ELR (cell line): ENCODE measurements at places on chromosomes 5 and 9.

DNA sequence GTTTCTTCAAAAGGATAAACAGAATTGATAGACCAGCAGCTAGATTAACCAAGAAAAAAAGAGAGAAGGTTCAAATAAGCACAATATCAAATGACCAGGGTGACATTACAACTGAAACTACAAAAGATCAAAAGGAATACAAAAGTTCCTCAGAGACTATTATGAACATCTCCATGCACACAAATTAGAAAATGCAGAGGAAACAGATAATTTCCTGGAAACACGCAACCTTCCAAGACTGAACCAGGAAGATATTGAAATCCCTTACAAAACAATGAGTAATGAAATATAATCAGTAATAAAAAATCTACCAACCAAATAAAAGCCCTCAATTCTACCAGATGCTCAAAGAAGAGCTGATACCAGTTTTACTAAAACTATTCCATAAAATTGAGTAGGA, 252.1 kb downstream of the MCTP1 start:
- DNase-seq = no peak

DNA sequence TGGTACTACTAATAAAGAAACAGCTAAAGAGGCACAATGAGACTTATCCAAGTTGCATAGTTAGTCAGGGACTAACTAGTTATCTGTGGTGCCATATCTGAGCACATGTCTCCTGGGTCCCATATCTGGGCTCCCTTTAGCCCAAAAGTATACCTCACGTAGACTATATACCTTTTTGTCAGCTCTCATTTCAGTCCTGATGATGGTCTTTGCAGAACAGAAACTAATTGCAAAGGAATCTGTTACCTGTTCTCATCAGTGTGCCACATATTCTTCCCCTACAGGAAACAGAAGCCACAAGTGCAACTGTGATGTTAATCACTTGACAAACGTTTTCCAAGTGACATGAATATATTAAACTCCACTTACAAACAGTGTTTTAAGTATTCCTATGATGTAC, 395.2 kb downstream of the KIAA0825 start:
- DNase-seq = no peak

DNA sequence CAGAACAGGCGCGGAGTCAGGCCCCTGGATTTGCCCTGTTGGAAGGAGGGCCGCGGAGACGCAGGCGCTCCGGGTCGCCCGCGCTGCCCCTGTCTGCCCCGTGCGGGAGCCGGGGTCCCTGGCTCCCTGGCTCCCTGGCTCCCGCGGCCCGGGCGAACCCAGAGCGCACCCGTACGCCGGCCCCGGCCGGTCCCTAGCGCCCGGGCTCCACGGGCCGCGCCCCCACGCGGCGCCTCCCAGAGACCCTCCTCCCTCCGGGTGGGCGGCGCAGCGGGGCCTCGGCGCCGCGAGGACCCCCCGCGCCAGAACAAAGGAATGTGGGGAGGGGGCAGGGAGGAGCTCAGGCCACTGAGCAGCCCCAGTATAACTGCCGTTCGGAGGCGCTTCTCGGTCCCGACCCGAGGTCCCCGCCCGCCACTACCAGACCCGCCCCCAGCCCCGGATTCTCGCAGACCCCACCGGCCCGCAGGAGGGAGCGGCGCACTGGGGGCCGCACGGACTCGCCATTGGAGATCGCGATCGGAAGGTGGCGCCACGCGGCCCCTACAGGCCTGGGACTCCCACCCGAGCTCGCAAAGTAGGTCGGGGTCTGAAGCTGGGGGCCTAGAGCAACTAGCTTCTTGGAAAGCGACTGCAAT, 2.4 kb downstream of the NFIL3 start:
- DNase-seq = peak; percentile 59

- DNase-seq = peak; percentile 5
Measured at GRCh38 chr5:76403766-76404222, 709 bp downstream of the IQGAP2 start.

GRCh38 chr5:5542654-5543053, 120.2 kb downstream of the ICE1 start:
- DNase-seq = no peak

GRCh38 chr5:892394-893136, at the start of the genes BRD9 and TRIP13:
Gene BRD9, minus strand, starts transcription at chr5:892801. Its CDS starts 144 bp downstream, at chr5:892657.
Gene TRIP13, plus strand, starts transcription at chr5:892884. Its CDS starts 115 bp downstream, at chr5:892999.
- DNase-seq = peak; percentile 87

- DNase-seq = no peak
Measured at GRCh38 chr9:109893241-109893640, 113.2 kb downstream of the PALM2AKAP2 start.

- no peak for DNase-seq
Measured at GRCh38 chr9:109959679-109960078, 179.7 kb downstream of the PALM2AKAP2 start.

DNA sequence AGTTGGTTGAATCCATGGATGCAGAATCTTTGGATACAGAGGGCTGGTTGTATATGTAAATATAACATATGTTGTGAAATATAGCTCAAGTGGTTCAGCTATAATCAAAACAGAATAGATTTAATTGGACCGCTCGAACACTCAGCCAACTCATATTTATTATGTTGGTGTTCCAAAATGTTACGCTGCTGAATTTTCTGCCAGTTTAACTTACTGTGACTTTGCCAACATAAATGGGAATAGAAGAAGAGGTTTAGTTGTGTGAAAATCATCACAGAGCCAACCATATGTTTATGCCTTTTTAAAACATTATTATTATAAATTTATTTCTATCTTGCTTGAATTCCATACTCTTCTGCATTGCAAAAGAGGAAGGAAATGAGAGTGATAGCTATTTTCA, 178.2 kb upstream of the FBXL7 start:
- no peak for DNase-seq

DNA sequence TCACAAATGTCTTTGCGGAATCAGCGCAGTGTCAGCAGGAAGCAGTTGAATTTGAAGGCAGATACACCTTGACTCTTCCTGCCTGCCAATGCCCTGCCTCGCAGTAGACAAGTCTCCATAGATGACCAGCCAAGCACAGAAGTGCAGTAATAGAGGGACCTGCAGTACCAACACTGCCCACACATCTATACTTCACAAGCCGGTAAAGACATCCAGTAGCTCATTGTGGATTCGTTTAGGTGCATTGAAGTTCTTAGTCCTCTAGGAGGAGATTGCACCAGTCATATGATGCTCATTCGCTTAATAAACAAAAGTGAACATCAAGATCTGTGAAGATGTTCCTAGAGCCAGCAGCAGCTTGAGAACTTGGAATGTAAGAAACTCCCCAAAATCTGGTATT, 7.1 kb upstream of the IFNA2 start:
- peak; percentile 67 for DNase-seq

DNA sequence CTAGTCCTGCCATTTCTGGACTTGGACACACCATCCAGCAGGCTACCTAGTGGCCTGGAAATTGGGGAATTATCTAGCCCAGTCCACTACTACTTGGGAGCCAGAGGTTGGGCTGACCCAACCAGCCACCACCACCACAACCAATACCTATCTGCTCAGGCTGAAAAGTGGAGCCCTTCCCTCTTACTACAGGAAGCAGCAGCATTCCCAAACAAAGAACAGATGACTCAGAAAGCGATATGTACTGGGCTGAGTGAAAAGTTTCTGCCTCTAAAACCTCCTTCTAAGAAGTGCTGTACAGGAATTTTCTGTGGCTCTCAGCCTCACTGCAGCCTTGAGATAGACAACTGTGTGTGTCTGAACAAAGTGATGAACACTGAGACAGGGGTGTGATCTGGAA, 279.4 kb downstream of the CDH10 start:
- no peak for DNase-seq

- DNase-seq = no peak
Measured at GRCh38 chr5:163912046-163912445, 406.6 kb downstream of the MAT2B start.

DNA sequence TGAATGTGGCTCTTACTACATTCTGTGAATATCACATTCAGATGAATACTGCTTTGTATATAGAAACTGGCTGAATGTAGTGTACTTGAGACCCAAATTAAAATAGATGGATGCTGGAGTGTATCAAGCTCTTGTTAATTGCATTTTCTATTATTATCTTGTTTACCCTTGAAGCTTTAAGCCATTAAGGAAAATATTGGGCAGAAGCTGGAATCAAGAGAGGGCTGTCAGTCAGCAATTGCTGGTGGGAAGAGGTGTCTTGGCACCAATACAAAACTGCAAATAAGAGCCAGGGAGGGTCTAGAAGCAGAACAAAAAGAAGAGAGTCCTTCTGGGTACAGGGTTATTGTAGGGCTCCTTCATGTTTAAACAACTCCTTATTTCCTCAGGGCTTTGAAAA, 38.8 kb downstream of the MUSK start:
- no peak for DNase-seq

DNA sequence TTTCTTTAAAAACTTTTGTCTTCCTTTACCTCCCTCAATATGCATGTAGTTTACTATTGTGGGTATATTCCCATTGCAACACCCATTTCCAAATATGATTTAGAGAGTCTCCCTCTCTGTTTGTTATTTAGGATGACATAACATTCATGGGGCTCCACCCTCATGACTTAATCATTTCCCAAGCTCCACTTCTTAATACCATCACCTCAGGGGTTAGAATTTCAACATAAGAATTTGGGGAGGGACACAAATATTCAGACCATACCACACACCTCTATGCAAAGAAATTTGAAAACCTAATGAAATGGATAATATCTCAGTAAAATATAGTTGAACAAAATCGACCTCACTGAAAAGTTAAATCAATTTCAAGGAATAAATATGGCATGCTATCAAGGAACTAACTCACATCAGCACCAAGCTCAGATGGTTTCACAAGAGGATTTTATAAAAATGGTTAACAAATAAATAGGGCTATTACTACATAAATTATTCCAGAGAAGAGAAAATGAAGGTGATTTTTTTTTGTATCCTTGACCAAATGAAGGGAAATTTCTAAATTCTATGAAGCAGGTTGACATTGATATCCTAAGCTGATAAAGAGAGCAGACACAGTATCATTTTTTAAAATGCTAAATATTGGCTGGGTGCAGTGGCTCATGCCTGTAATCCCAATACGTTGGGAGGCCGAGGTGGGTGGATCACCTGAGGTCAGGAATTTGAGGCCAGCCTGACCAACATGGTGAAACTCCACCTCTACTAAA, 20.2 kb upstream of the UBTD2 start:
- peak; percentile 54 for DNase-seq

GRCh38 chr9:91039835-91040140, 238.2 kb downstream of the SYK start:
- no peak for DNase-seq

DNA sequence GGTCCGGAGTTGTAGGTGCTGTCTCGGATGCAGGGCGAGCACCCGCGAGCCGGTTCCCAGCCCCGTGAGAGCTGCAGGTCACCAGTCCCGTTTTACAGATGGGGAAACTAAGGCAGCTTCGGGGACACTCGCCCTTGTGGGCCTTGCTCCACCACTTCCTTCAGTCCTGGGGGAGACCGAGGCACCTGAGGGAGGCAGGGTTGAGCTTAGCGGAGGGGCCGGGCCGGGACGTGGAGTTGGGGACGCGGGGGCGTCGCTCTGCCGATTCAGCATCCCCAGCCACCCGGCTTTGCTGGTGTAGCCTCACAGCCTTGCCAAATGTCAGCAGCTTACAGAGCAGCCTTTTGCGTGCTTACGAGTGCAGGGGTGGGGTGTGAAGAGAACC, 530 bp downstream of the BBLN start:
- peak; percentile 60 for DNase-seq

GRCh38 chr5:848671-849111, 2.1 kb downstream of the ZDHHC11 start:
- DNase-seq = no peak

DNA sequence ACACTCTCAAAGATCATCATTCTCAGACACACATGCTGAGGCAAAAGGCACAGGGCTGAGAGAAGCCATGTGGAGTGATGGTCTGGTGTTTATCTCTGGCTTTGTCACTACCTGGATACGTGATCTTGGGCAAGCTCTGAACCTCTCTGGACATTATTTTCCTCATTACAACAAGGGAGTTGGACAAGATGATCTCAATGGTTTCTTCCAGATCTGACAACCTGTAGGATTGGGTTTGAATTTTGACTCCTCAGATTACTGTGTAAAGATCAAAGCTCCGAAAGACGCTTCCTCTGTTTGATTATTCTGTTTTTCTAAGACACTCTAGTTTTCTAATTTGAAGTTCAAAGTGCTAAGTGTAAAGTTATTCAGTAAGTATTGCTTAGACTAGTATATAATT, 20.0 kb downstream of the NUDT2 start:
- no peak for DNase-seq

- peak; percentile 97 for DNase-seq
Measured at GRCh38 chr5:132263548-132264261, 6.2 kb downstream of the PDLIM4 start.

DNA sequence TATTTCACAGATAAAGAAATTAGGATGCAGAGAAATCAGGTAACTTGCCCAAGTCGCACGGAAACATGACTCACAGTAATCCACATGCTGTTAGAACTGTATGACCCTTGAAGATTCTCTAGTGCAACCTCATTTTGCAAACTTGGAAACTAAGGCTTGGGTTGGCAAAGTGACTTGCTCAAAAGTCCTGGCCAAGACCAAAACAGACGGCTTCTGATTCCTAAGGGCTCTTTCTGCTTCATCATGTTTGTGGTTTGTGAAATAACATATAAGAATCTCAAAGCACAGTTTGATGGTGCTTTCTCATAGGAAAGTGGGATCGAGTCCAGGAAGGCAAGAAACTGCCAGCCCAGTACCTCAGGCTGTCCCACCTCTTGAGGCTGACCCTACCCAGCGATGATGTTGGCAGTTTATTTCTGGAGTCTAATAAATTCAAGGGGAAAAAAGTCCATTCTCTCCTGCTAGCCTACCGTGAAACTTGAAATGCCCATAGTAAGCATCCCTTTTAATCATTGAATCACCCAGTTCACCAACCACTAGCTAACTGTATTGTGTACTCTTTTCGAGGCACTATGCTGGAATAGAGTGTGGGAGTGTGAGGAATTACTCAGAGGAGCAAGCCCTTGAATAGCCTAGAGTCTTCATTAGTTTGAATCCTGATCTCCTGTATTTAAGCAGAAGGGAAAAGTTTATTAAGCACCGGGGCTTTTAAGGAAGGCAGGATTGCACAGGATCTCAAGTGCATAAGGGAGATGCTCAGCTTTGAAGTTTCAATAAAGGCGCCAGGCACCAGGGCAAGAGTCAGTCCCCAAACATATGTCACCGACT, 14.1 kb downstream of the CAPSL start:
- DNase-seq = peak; percentile 86

- DNase-seq = peak; percentile 73
Measured at GRCh38 chr5:80964491-80964890, 4.3 kb downstream of the RASGRF2 start.

- no peak for DNase-seq
Measured at GRCh38 chr5:176392526-176392925, 4.0 kb downstream of the HIGD2A start.

GRCh38 chr5:132422720-132423437, 53.4 kb downstream of the SLC22A5 start:
- DNase-seq = peak; percentile 69

- peak; percentile 22 for DNase-seq
Measured at GRCh38 chr5:154878642-154879335, 20.4 kb downstream of the CNOT8 start.
